ENCODE measurements at places on chromosomes 7 and 10. TPM values are rescaled to one million over a fixed set of nuclear protein-coding genes. Genes with fewer than 3 reads are reported as not detected.

Gene FAM25C
- polyA plus RNA-seq, result not detected

GRCh38 chr7:30923009-30923773 lies 11.5 kb downstream of the AQP1 start:
- no peak for DNase-seq

GRCh38 chr7:6653071-6654003 lies 16.2 kb downstream of the ZNF316 start:
- no peak for DNase-seq

DNA sequence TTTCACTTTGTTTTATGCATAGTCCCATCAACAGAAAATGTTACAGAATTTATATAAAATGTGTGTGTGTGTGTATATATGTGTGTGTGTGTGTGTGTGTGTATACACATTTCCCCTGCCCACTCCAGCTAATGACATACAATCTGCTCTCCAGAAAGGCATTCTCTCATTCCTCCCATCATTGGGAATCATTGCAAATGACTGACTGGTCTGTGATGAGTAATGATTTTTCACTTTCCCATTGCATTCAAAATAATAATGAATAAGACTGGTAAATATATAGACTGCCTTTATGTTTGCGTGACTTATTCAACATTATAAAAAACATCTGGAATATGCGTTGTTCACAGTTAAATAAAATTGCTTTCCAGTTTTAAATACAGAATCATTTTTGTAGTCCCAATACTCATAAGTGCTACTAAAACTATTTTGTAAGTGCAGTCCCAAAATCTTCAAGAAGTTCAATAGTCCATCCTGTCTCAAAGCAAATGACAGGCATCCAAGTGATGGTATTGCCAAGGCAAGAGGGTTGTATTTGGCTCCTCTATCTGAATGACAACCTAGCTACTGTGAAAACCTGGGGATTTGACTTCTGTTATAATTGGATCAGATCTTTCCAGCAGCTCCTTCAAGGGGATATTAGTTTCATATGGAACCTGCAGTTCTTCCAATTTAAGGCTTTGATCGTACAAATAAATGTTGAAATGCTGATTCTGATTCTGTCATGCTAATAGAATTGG lies 150.9 kb downstream of the POLR1F start:
- DNase-seq, result no peak

Data from right renal pelvis (tissue), 4 donors.